ENCODE measurements at places on chromosomes 3 and 15.

GRCh38 chr3:39021465-39022285 lies 30.1 kb downstream of the SCN11A start:
- DNase-seq = no peak

- DNase-seq = no peak
Observed at GRCh38 chr3:69590111-69590510, 149.2 kb upstream of the MITF start.

DNA sequence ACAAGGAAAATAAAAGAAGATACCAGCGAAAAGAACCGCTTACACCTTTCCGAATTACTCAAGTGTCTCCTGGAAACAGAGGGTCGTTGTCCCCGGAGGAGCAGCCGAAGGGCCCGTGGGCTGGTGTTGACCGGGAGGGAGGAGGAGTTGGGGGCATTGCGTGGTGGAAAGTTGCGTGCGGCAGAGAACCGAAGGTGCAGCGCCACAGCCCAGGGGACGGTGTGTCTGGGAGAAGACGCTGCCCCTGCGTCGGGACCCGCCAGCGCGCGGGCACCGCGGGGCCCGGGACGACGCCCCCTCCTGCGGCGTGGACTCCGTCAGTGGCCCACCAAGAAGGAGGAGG lies 325 bp downstream of the ALCAM start:
- DNase-seq = no peak

GRCh38 chr3:169271936-169272335 lies 391.6 kb downstream of the MECOM start:
- no peak for DNase-seq

DNA sequence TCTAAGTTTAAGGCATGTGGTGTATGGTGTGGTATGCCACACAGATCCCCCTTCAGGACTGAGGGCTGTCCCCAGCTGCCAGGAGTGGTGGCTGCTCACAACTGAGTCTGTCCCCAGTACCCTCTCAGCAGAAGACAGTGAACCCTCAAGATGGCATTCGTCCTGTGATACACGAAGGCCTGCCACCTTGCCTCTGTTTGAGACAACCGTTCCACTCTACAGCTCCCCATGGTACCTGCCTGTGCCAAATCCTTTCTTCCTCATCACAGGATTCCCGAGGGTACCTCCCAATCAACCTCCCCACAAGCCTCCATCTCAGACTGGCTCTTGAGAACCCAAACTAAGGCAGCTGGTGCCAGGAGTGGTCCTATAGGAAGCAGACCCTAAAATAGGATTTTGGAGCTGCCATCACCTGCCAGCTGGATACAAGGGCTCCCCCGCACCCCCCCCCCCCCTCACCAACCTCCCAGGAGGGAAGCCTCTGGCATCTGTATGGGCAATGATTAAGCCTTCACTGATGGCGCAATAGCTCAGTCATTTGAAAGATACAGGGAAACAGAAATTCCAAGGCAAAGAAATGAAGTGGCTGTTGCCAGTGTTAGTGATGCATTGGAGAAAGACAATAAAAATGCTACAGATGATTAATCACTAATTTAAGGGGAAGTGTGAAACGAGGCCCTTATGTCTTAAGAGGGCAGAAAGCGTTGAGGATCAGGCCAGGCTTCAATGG lies 230.0 kb upstream of the LYSMD4 start:
- DNase-seq = no peak

DNA sequence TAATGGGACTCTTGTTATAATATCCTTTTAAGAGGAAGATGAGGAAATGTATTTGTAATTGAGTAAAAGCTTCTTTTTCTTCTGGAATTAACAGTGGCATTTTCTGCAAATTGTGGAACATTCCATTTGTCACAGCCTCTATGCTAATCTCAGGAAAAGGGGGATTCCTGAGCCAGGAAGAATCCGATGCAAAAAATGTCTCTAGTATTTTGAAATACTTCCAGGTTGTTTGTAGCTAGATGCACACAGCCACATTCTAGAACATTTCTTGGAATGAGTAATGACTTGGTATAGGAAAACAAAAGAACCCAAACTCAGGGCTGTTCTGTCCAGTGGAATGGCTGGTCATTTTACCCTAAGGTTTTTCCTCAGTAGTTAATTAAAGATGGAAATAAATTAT lies 98.5 kb upstream of the SLC2A2 start:
- DNase-seq = no peak

DNA sequence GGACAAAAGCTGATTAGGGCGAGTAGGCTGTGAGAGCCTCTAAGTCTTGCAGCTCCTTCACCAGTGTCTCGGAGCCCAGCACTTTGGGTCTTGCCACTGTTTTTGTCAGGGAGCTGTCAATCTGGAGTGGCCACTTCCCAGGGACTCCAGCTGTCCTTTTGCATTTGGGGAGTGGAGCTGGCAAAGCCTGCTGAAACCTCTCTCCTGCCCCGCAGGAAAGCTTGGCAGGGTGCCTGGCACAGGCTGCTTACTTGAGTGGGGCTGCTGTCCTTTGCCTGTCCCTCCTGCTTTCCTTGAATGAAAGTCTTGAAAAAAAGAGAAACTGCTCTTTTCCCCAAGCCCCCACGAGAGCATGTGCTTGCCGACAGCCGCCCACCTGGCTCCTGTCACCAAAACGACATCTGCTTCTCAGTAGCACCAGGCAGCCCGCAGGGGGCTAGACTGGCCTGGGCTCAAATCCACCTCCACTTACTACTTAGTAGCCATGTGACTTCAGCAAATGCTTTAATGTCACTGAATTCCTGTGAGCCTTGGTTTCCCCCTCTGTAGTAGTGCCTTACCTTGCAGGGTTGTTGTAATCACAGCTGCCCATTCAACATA lies 13.7 kb downstream of the USP13 start:
- no peak for DNase-seq

- DNase-seq = no peak
Observed at GRCh38 chr3:58009026-58009748, 965 bp downstream of the FLNB start.

DNA sequence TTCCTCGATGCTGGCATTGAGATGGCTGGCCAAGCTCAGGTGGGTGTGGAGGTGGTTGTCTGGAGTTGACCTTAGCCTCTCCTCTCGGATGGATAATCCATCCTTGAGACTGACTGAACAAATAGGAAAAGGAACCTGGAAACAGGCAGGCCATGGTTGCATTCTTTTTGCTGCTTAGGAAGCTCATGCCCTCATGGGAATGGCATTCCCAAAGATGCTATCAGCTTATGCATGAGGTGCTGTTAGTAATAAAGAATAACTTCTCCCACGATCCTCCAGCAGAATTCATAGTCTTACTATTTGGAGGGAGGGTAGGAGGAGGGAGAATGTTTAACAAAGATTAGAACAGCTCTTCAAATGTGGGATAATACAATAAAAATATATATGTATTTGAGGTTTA lies 303.0 kb upstream of the TPM1 start:
- DNase-seq = no peak

DNA sequence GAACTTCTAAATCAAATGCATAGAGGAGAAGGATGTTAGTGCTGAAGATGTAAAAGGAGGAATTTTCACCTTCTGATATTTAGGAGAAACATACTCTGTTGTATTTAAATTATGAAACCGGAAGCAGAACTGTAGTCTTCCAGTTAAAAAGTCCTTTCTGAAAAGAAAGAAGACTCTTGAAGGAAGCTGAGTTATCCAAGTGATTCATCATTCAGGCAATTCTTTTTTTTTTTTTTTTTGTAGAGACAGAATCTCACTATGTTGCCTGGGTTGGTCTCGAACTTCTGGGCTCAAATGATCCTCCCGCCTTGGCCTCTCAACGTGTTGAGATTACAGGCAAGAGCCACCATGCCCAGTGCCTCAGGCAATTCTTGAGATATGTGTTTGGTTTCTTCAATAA lies 424.8 kb upstream of the TPM1 start:
- DNase-seq = no peak

- DNase-seq = no peak
Observed at GRCh38 chr15:74336061-74337005, 31.1 kb downstream of the CYP11A1 start.
